ENCODE measurements at places on chromosomes 2 and 18.

- no peak for DNase-seq
These were observed 11.9 kb upstream of the CREG2 start for GRCh38 chr2:101399021-101399799.

DNA sequence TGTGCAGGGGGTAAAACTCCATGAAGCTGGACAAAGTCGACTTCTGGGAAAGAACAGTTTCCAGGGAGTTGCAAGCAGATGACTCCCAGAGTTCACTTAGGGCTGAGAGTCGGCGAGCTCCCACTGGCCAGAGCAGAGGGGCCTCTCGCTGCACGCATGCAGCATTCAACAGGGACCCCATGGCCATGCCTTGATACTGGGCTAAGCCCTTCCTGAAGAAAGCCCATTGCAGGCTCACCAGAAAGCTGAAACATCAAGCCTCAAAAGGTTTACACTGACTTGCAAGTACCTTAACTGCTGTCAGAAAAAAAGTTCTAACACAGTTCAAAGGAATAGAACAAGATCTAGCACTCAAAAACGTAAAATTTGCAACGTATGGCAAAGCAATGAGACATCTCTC is 56.4 kb downstream of the NDUFA10 start:
- no peak for DNase-seq

GRCh38 chr2:219252900-219253752 is at the start of gene TUBA4B:
Gene TUBA4B, plus strand, starts transcription at chr2:219253243. Its CDS starts 165 bp downstream, at chr2:219253408.
- peak; percentile 21 for DNase-seq

DNA sequence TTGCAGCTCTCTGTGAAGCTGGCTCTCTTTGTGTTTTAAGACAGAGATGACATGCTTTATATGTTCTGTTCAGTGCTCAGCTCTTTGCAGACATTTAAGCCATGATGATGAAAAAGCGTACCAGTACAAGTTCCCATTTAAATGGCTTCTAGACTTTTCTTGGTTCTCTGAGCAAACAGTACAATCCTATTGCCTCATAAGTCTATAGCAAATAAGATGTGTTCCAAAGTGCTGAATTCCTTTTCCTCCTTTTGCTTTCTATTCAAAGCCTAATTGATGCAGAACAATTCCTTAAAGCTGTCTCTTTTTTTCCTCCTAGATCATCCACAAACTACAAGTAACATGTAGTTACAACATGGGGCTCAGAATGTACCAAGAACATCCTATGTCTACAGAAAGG is 168.8 kb upstream of the SPATS2L start:
- no peak for DNase-seq

DNA sequence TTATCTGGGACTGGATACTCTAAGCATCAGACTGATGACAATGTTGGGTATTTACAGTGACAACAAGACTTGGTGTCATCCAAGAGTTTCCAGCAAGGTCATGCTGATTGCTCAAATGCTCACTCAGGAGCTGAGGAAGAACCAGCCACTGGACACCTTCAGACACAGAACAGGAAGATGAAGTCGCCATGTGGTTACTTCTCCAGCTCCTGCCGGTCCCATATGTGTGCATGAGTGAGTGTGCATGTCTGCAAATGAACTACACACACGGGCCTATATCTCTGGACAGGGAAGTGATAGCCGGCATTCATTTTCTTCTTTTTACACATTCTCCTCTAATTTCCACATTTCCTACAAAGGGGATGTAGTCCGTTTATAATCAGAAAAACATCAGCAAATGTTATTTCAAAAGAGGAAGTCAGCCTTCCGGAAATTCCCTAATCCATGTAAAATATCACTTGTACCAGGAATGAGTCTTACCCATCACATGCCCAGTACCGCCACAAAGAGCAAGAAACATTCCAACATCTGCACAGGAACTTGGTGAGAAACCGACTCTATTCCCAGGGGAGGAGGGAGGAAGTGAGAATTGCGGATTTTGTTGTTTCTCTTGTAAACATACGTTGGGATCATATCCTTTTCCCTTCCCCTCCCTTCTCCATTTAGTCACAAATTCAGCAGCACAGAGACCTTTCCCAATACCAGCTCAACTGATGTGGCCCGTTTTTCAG is 10.8 kb downstream of the RFX8 start:
- no peak for DNase-seq

DNA sequence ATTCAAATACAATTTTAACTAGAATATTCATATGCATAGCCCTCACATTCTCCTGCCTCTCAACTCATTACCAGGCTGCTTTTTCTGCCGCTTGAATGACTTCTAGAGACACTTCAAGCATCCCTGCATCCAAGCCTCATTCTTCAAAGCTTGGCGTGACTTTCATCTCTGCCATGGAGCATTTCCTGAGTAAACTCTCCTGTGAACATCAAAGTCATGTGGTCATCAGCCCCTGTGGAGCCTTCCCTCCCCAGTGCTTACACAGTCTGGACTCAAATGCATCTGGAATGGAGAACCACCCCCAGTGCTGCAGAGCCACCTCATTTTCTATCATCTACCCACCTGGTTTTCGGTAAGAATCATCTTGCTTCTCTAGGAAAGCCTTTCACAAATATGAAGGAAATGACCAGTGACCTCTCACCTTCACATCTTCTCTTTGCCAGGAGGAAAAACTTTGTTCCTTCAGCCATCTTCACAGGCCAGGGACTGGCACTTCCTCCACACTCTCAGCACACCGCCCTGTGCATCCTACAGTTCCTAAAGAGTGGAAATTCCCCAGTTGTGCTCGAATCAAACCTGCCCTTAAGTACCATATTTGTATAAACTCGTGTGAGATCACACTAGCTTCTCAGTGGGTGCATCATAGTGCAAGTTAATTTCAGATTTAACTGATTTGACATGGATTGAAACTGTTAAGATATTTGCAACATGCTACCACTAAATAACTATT is 116.4 kb downstream of the COL6A3 start:
- DNase-seq, result no peak

- no peak for DNase-seq
These were observed 55.7 kb downstream of the KCNG2 start for GRCh38 chr18:79853303-79853992.

DNA sequence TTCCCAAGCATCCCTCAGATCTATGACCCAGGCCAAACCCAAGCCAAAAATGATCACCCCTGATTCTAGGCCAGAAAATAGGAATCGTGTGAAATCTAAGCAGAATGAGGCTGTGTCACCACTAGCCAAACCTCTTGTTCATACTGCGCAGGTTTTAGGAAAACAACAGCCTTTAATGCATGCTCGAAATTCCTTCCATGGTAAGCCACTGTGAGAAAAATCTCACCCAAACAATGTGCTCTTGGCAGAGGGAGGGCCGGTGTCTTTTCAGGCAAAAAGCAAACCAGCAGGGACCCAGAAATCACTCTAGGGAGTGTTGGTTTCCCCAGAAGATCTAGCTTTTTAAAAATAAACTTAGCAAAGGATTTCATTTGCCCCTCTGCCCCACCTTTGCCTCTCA is 71.2 kb upstream of the FOSL2 start:
- DNase-seq, result no peak

- DNase-seq, result peak; percentile 31
These were observed 606 bp downstream of the AGBL5 start for GRCh38 chr2:27051902-27052645.
